ENCODE measurements at places on chromosomes 4 and X.

- DNase-seq: no peak
These were observed 59.0 kb upstream of the AFF2 start for GRCh38 chrX:148441387-148441786.

GRCh38 chrX:41110801-41111625 lies 25.8 kb downstream of the USP9X start:
- no peak for DNase-seq

- DNase-seq: no peak
These were observed 98.0 kb upstream of the DCLK2 start for GRCh38 chr4:149980121-149980682.

DNA sequence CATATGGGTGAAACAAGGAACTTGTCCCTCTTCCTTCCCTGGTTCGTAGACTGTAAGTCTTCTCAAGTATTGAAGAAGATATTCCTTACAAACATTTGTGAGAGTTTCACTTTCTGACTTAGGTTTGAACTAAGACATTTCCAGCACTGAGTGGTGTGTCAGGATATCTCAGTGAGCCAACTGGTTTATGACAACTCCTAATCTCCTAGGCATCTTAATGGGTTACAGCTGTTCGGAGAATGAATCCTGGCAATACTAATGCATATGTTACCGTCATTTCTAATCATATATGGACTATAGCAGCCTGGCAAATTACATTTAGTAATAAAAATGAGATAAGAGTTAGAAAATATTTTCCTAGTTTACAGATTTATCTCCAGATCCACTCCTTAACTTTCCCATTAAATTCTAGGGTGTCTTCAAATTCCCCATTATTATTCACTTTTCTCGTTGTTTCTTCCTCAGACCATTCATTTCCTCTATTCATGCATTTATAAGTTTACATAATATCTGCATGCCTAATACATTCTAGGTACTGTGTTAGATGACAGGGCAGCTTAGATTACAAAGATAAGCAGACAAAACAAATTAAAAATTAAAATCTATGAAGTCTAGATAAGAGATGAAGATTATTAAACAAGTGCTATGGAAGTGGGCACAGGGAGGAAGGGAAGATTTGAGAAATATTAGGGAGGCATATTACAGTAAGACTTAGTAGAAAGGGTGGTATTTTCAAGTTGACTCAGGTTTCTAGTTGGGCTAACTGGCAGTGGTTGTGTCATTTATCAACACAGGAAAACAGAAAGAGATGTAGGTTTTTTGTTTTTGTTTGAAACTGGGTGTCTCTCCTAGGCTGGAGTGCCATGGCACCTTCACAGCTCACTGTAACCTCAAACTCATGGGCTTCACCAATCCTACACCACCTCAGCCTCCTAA lies 173.9 kb downstream of the WDFY3 start:
- no peak for DNase-seq

DNA sequence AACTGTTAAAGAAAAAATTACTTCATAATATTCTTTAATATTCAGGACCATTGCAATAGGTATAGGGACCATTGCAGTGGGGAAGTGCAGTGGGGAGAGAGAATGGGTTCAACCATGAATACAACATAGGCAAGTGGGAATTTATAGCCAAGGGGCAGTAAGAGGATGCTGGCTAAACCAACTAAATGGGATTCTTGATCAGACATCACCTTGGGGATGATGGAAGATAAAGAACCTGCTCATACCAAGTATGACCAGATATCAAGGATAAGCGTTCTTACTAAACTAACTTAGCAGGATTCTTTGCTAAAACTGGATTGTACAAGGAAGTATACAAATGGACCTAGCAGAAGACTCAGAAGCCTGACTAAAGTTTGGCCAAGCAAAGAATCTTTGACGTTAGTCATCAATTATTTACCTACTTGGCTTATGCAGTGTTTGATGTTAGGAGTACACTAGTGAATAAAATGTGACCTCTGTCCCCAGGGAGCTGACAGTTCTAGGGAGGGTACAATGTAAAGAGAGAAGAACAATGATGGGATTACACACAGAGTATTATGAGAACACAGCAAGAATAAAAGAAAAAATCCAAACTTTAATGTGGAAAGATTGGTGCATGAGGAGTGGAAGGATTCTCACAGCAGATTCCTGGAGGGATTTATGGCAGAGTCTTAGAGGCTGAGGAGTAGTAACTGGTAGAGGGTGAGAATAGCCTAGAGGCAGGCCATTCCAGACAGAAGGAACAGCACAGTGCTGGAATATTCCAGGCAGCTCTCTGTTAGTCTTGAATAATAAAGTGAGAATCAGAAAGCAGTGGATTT lies 54.7 kb upstream of the MYOZ2 start:
- no peak for DNase-seq

DNA sequence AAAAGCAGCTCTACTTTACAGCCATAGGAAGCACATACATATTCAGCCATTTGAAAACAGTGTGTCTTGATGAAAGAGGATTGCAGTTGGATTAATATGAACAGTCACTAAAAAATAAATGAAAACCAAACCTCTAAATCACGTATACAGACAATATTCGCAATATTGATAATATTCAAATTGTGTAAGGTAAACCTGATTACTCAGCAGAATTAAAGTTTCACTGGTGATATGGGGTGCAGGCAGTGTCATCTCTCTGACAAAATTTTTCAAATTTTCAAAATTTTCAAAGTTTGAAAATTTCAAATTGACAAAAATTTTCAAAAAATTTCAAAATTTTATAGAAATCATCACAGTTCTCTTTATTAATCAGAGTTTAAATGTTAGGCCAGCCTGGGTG lies 55.7 kb downstream of the FAT4 start:
- no peak for DNase-seq

DNA sequence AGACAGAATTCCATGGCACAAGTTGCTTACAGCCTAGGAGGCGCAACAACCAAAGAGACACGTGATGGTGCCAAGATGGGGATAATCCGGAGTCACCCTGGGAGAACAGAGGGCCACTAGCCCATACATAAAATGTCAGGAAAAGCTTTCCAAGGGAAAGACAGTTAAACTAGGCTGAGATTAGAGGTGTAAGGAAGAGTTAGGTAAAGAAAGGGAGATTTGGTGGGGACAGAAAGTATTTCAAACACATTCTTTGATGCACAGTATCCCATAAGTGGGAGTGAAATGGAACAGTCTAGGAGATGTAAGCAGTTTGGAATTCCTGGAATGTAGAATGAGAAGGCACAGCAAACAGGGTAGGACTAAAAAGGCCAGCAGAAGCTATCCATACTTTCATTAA lies 860.9 kb upstream of the LCORL start:
- DNase-seq: no peak

GRCh38 chr4:127555106-127555505 lies 77.7 kb upstream of the INTU start:
- no peak for DNase-seq

- DNase-seq: no peak
These were observed 518 bp downstream of the PRDM8 start for GRCh38 chr4:80197601-80198440.

DNA sequence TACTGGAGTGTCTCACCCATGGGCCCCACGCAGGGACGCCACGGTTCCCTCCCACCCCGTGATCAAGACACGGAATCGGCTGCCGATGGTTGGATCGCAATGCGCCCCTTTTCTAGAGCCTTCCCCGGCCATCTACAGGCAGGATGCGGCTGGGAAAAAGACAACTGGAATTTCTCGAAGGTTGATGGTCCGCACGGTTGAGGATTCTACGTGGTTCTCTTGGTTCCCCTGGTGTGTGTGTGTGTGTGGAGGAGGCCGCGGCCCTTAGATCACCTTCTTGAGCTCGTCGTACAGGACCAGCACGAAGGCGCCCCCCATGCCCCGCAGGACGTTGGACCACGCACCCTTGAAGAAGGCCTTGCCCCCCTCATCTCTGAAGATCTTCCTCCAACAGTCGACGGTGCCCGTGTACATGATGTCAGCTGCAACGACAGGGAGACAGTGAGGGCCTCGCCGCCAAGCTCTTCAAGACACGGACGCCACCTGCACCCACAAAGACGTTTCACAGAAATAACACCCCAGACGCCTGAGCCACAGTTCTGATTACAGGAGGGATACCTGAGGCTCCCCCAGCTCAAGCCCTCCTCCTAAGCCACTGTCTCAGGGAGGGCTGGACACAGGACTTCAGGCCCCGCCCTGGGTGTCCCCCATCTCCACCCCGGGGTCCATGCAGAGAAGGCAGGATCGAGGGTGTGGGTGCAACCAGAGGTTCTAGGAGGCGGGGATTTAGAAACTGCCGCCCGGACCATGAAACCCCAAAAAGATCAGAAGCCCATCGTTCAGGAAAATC lies 5.4 kb downstream of the SLC25A6 start:
- DNase-seq: no peak

GRCh38 chrX:132533409-132533808 lies 44.6 kb upstream of the MBNL3 start:
- no peak for DNase-seq

- DNase-seq: no peak
These were observed 147.1 kb upstream of the RPL34 start for GRCh38 chr4:108473163-108473720.

GRCh38 chr4:112290341-112290740 lies 4.6 kb upstream of the TIFA start:
- no peak for DNase-seq

DNA sequence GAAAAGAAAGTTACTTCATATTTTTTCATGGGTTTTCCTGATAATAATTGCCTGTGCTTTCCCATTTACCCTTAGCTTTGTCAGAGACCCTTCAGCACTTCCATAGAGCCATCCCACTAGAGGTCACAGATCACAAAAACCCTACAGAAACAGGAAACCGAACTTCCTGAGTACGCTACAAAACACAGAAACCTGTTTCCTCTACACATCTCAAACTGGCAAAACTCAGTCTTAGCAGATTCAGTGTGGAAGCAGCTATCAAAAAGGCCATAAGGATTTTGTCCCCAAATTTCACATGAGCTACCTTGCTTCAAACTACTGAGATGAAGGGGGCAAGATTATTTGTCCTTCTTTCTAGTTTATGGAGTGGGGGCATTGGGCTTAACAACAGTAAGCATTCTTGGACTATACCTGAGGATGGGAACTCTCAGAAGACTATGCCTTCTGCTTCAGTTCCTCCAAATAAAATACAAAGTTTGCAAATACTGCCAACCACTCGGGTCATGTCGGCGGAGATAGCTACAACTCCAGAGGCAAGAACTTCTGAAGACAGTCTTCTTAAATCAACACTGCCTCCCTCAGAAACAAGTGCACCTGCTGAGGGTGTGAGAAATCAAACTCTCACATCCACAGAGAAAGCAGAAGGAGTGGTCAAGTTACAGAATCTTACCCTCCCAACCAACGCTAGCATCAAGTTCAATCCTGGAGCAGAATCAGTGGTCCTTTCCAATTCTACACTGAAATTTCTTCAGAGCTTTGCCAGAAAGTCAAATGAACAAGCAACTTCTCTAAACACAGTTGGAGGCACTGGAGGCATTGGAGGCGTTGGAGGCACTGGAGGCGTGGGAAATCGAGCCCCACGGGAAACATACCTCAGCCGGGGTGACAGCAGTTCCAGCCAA lies at the start of gene MMRN1:
TSS of gene MMRN1 (plus strand) at position 206 of the 902 bp plus-strand sequence. CDS start at position 324, 118 bp downstream.
- DNase-seq: no peak

DNA sequence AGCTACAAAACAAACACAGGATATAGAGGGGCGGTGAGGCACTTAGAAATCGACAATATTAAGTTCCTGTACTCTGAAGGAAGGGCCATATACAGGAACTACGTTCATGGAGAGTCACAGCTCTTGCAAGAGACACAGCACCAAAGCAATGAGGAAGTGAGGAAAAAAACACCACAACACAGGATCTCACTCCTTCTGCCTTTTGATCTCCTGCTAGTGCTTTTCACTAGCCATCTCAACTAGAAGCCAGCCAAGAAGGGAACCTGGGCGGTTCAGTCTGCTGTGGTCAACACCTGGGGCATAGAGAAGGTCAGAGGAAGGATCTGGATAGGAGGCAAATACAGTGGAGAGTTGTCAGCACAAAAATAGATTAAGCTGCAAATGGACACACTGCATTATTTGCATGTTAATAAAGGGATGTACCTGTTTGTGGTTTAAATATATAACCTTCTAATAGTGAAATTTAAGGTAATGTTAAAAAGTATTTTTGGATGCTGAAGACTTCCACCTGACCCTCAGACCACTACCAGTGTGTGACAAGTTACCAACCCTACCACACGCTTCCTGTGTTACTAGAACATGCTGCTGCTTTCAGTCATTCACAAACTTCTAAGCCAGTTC lies 104.6 kb downstream of the DTHD1 start:
- DNase-seq: no peak

DNA sequence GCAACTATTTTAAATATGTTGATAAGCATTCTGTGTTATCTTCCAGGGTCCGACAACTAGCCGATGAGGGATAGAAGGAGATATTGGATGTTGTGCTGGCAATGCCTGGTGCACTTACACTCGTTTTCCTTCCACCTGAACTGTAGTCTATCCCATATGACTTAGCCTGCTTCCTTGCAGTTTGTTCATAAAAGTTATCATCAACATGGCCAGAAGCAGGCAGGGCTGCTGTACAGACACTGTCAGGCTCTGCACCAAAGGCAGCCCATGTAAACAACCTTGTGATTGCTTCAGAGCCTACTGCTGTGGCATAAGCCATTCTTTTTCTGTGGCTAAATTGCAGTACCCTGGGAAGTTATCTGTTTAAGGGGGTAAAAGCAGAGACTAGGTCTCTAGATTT lies 1.6 kb downstream of the MAPK10 start:
- DNase-seq: no peak

GRCh38 chrX:106707771-106708454 lies 18.6 kb upstream of the RNF128 start:
- peak; percentile 21 for DNase-seq

DNA sequence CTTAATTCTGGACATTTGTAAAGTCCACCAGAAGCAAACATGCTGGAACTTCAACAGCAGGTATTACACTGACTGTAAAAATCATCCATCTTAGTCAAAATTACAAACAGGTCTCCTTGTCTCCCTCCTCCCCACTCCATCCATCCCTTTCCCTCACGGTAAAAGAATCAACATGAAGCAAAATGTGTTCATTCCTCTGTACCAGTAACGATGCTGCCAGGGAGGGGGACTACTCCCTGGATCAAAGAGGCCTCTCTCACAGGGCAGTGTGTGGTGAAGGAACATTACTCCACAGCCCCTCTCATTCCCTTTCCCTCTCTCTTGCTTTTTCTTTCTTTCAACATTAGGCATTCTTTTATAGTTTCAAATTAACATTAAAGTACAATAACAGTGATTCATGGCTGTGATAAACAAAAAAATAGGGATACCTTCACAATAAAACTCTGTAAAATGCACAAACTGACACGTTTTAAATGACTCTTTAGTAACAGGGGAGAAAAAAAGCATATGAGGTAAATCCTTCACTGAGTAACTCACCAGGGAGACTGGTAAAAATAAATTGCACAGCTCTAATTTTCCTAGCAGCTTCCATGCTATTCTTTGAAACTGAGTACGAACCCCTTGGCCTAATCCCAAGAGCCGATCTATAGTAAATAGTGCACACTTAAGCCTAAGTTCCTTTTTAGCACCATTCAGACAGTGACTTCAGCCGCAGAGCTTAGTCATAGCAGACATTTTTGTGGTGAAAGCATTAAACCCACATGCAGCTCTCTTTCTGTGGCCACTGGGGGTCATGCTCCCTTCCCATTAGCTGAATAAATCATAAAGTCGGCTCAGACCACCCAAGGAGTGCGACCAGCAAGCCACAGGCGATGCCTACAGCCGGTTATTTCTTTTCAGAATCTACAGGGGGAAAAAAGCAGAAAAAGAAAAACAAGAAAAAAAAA lies 215.6 kb upstream of the GYPA start:
- DNase-seq: peak; percentile 97

- no peak for DNase-seq
These were observed 38.5 kb upstream of the BMP15 start for GRCh38 chrX:50871922-50872453.
